LHCN-M2 (cell line): ENCODE measurements at places on chromosomes 7 and 10.
A peak's percentile ranks its signal among the peaks of the same experiment; 100 is the strongest.

DNA sequence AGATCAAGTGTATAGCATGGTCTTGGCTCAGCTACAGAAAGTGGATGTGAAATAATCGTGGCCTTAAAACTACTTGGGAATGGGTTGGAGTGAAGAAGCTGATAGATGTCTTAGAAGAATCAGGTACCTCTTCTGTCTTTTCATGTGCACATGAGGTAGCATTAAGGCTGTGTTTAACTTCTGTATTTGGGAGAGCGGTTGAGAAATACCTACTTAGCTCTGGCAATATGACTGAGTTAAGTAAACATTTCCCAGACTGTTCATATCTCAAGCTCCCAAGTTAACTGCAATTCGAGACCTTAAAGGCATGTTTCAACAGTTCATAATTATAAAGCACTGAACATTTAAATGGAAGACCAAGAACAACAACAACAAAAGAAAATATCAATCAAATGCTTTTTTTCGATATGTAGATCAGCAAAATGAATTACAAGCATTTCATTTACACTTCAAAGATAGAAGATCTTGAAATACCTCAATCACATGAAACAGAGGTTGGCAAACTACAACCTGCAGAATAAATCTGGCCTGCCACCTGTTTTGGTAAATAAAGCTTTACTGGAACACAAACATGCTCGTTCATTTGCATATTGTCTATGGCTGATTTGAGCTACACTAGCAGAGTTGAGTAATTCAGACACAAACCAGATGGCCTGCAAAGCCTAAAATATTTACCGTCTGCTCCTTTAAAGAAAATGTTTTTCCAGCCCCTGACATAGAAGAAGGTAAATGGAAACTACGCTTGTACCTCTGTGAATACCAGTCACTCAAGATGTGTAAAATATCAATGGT is 337.1 kb upstream of the GLI3 start:
- DNase-seq, result no peak

DNA sequence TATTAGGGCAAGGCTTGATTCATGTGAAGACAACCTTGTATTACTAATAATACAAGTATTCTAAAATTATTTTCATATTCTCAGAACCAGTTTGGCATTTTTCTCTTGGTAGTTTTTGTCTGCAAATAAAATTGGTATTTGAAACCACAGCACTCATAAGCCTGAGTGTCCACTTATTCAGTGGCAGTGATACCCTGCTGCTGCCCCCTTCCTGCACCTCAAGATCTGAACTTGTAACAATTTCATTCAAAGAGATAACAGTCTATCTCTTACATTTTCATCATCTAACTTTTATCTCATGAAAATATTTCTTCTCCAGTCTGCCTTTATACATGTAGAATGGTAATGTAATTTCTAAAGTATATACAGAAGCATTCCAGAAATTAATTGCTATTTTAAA is 9.3 kb downstream of the TFAM start:
- DNase-seq, result no peak

DNA sequence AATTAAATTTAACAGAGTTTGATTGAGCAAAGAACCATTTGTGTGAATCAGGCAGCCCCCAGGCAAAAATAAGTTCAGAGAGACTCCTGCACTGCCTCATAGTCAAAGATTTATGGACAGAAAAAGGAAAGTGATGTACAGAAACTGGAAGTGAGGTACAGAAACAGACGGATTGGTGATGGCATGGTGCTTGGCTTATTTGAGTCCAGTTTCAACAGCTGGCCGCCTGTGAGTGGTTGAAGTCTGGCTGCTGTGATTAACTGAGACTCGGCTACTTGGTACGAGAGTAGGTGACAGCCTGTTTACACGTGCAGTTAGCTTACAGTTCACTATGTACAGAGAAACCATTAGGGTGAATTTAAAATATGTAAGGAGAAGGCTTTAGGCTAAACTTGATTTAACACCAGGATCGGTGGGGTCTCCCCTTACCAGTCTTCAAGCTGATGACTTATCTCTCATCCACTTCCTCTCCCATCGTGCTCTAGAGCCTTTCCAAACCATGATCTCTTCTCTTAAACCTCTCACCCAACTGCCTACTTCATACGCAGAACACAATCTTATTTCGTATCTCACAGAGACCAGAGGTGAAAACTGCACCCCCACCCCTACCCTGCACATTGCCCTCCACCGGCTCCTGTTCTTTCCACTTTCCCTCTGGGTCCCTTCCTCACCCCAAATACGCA is 5.0 kb upstream of the MSMB start:
- DNase-seq, result peak; percentile 74

DNA sequence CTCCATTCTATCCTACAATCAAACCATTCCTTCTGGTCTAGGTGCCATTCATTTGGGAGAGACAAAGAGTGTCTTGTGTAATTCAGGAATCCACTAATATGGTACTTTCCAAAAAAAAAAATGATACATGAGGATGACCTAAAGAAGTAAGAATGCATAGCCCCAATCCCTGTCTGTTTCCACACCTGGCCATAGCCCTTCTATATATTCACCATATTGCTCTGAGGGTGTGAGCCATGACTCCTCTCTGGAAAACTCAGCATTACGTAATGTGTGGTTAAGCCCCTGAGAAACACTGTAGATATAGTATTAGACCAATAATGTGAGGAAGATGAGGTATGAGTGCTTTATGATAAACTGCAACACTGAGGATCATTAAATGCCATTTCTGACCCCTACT is 592.7 kb downstream of the INHBA start:
- peak; percentile 37 for DNase-seq

- no peak for DNase-seq
These were observed 82.1 kb downstream of the TRIM24 start for GRCh38 chr7:138542183-138542582.

DNA sequence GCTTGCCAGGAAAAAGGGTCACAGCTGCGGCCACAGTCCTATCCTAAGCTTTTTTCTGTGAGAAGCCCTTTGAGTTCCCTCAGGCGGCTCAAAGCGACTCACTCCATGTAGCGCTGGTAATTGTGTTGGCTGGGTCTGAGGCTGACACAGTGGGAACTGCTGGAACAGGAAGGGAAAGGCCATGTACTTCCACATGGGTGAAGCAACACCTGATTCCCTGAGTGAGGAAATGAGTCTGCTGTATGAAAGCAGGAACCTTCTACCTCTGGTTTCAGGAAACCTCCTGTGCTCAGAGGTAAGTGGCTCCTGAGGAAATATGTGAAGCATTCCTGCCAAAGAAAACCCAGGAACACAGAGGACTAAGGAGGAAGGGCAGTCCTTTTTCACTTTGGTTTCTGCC is 734.6 kb upstream of the SORCS1 start:
- no peak for DNase-seq

DNA sequence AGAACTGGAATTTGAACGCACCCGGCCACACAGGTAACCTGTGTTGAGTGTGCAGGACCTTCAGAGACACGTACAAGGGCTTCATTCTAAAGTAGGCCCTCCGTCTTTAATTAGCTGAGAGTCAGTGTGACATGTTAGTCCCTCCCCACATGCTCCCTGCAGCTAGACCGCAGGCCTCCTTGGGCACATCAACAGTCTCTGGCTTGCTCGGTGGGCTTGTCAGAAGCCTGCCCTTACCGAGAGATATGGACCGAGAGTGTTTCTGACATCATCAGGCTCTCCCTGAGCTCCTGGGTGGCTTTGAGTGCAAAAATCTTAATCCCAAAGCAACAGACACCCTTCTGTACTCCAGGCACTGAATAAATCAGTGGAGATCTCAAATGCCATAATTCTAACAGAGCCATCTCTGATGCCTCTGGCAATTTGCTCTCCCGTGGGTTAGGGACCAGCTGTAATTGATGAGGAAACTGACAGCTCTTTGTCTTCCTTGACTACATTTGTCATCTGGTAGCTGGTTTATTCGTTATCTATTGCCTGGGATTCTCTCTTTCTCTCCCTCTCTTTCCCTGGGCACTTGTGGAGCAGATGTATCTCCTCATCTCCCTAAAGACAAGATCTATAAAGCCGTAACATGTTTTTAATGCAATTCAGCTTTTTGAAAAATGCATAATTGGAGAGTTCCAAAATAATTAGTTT is 850.6 kb downstream of the TYW1 start:
- DNase-seq, result no peak

- DNase-seq, result no peak
These were observed 3.6 kb upstream of the GIMAP7 start for GRCh38 chr7:150511048-150511447.

DNA sequence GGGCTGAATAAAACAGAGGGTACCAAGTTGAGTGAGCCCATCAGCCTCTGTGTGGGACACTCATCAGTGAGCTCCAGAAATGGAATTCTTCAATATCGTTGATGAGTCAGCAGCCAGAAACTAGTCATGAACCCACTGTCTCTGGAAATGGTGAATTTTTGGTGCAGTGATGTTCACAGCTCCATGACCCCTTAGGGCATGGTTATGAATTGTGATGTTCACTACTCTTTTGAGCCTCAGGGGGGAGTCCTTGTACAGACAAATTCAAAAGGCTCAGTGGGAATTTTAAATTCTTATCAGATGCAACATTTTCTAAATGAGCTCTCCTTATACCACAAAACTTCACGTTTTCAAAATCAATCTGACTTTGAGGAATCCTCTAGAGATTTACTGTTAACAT is 335.7 kb downstream of the PHTF2 start:
- DNase-seq, result peak; percentile 91

- DNase-seq, result no peak
These were observed 102.5 kb downstream of the IMMP2L start for GRCh38 chr7:111459757-111460280.

- peak; percentile 68 for DNase-seq
These were observed 10.4 kb upstream of the EIF3A start for GRCh38 chr10:119090968-119091367.

GRCh38 chr10:63133821-63134557 is 861 bp downstream of the NRBF2 start:
- DNase-seq, result no peak

DNA sequence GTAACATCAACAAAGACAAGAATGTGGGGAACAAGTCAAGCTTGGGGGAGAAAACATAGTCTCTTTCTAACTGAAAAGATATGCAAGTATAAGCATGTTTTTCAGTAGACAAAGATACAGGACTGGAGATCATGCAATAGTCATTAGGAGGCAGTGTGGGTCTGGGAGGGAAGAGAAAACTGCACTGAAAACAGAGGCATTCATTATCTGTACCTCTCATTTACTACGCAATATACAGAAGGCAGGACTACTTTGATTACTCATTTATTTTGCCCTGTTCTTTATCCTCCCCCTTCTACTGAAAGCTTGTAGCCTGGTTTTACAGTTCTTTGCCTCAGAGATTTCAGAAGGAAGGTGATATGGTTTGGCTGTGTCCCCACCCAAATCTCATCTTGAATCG is 341.2 kb downstream of the CRPPA start:
- DNase-seq, result no peak

DNA sequence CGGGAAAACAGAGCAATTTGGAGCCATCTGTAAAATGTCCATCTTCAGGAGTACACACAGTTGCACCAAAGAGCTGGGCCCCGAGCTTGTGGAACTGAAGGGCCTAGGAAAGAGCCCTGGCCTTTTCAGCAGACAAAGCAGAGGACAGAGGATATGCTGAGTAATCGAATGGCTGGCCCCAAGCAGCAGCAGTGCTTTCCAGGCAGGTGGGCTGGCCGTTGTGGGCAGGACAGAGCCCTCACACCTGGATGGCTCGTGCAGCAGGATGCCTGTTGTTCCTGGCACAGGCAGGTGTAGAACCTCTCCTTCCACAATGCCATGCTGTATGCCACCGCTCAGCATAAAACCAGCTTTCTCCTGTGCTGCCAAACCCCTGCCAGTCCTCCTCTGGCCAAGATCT is 32.5 kb upstream of the TNS3 start:
- no peak for DNase-seq

DNA sequence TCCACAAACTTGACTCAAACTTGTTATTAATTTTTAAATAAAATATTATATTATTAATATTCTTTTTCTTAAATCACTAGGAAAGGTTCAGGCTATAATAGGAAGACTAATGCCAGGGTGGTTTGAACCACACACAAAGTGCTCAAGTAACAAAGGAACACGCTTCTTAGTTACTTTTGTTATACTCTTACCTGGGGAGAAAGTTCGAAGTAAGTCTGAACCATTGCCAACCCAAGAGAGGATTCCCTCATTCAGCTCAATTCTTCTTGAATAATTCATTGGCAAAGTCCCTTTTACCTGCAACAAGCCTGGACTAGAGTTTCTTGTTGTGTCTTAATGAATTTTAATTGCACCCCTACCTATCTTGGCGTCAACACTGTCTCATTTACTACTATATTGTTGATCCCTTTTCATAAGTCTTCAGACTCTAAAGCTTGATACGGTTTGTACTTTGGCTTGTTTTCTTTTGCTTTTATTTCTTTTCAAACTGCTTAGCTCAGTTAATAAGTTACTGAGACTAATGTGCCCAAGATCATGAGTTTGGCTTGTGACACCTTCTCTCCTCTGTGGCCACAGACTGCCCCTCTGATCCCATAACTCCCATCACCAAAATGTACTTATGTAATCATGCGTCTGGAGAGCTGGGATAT is 10.2 kb upstream of the C10orf67 start:
- no peak for DNase-seq

- peak; percentile 12 for DNase-seq
These were observed 36.3 kb downstream of the ABCB1 start for GRCh38 chr7:87564296-87564963.

GRCh38 chr7:136527554-136527953 is 340.9 kb upstream of the CHRM2 start:
- no peak for DNase-seq

GRCh38 chr7:479948-480499 is 39.6 kb downstream of the PDGFA start:
- DNase-seq, result no peak

GRCh38 chr7:52030722-52031121 is 714.1 kb upstream of the COBL start:
- DNase-seq, result no peak

- DNase-seq, result no peak
These were observed 137.0 kb downstream of the SND1 start for GRCh38 chr7:127789031-127789430.

DNA sequence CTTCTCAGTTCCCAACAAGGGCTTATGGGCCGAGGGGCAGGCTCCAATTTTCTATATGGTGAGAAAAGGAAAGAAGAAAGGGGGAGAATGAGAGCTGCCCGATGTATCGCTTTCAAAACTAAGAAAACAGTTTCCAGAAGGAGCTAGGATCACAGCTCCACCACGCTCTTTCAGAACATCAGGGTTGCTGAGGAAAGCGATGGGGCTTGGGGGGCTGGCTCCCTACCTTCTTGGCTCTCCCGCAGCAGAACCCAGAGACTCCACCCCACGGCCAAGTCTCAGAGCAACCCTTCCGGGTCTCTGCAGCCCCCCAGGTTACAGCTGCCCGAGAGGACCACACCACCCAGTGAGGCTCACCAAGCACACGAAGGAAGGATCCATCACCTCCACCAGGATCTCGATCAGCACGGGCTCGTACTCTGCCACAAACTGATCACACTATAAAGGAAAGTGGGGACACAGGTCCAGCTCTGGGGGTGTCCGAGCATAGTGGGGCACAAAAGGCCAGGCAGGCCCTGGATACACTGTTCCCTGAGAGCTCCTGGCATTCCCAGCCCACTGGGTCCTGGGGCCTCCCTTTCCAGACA is 32.3 kb downstream of the PSAP start:
- DNase-seq, result no peak

- DNase-seq, result no peak
These were observed 336.8 kb downstream of the DNAJB6 start for GRCh38 chr7:157673573-157673972.

- no peak for DNase-seq
These were observed 795.6 kb upstream of the GHITM start for GRCh38 chr10:83343676-83344075.
